Stimulated activated CD4-positive, alpha-beta T cell treated with anti-CD3 and anti-CD28 coated beads, Interleukin-15, amount 100 ng/mL, for 24 hours (primary cell): ENCODE measurements at places on chromosomes 7 and 10.
A peak's percentile ranks its signal among the peaks of the same experiment; 100 is the strongest.

GRCh38 chr10:101585841-101586240 lies 2.2 kb downstream of the POLL start:
- no peak for DNase-seq

GRCh38 chr7:50793120-50793946 lies 10.6 kb upstream of the GRB10 start:
- peak; percentile 46 for DNase-seq

GRCh38 chr10:111440501-111440900 lies 363.7 kb downstream of the ADRA2A start:
- DNase-seq = no peak

DNA sequence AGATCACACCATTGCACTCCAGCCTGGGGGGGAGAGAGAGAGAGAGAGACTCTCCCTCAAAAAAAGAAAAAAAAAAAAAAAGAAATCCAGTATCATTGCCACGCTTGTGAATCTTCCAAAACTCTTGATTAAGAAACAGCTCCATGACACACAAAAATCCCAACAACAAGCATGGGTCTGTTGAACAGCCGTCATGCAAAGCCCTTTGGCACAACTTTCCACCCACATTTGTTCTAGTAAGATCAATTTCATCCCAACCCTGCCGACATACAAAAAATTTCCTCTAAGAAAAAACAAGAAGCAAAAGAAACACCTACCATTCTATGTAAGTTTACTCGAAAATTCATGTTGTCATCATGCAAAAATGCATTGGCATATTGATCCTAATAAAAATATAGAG lies 62.8 kb downstream of the ARMH3 start:
- no peak for DNase-seq

DNA sequence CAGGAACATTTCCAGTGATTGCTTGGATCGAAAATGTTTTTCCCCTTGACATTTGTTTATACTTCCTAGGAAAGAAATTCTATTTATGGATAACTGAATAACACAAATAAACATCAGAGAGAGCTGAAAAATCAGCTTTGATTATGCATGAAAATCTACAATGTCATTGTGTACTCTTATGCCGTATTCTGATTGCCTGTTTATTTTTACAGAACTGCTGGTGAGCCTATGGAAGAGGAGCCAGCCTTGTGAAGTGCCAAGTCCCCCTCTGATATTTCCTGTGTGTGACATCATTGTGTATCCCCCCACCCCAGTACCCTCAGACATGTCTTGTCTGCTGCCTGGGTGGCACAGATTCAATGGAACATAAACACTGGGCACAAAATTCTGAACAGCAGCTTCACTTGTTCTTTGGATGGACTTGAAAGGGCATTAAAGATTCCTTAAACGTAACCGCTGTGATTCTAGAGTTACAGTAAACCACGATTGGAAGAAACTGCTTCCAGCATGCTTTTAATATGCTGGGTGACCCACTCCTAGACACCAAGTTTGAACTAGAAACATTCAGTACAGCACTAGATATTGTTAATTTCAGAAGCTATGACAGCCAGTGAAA lies 121.5 kb downstream of the TWIST1 start:
- no peak for DNase-seq

DNA sequence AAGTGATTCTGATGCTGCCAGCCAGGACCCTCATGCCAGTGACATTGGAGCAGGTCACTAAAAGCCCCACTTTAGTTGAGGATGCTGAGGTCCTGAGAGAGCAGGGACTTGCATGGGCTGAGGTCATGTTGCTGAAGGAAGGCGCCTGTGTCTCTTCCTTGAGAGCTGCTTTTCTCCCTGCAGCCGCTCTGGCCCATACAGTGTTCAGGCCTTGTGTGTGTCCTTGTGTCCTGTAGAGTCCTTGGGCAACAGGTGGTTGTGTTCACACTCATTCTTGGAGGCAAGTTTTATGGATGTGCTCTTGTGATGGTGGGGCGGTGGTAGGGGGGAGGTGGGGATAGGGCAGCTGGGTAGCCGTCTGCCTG lies 33.3 kb downstream of the TSPAN14 start:
- DNase-seq = no peak

GRCh38 chr10:100824886-100825285 lies 79.5 kb downstream of the PAX2 start:
- DNase-seq = no peak

- no peak for DNase-seq
Measured at GRCh38 chr7:132373879-132374278, 202.4 kb downstream of the PLXNA4 start.

- DNase-seq = no peak
Measured at GRCh38 chr10:48391994-48392393, 85.5 kb downstream of the MAPK8 start.

DNA sequence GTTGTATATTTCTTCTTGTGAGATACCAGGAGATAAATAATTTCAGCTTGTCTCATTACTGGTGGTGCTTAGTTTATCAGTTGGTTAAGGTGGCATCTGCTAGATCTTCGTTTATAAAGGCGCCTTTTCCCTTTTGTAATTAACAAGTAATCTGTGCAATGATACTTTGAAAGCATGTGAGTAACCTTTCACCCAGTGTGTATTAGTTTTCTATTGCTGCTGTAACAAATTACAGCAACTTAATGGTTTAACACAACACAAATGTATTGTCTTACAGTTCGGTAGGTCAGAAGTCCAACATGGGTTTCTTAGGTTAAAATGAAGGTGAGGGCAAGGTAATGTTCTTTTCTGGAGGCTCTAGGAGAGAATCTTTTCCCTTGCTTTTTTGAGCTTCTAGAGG lies 30.5 kb downstream of the KAT6B start:
- DNase-seq = no peak

DNA sequence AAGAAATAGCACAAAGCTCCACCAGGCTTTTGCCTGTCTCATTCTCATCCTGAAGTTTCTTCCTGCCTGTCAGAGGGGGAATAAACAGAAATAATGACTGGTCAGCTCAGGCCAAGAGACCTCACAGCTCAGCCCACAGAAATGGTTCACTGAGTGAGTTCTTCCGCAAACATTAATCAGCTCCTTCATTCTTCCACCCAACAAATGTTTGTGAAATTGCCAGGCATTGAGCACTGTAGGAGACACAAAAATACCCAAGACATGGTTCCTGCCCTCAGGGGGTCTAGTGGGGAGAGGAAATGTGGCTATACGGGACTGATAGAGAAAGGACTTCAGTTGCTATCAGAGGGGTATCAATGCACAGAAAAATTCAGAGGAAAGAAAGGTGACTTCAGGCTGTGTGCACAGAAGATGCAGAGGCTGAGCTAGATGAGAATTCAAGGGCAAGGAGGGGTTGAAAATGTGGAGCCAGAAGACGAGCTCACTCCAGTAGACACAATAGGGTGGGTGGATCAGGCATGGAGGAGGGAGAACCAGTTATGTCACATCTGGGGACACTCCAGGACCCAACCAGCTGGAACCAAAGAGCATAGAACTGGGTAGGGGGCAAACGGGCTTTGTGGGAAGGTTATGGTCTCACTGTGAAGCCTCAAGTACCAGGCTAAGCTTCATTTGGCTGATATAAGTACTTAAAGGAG lies 20.9 kb downstream of the MYOF start:
- DNase-seq = no peak

GRCh38 chr10:15601819-15602218 lies 117.9 kb downstream of the ITGA8 start:
- DNase-seq = no peak

DNA sequence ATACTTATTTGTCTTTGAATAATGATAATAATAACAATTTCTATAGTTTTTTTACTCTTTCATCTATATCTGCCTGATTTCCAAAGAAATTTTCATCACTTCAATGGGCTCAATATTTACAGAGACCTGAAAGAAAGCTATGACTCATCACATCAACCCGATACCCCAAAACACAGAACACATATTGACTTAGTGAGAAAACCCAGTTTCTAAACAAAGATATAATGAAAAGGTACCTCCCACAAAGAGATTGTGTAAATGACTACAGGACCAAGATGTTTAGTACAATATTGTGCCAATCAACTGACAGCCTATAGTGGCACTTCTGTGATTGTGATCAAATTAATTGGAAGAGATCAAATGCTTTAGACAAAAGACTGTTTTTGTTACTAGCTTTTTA lies 133.9 kb downstream of the PCDH15 start:
- no peak for DNase-seq

DNA sequence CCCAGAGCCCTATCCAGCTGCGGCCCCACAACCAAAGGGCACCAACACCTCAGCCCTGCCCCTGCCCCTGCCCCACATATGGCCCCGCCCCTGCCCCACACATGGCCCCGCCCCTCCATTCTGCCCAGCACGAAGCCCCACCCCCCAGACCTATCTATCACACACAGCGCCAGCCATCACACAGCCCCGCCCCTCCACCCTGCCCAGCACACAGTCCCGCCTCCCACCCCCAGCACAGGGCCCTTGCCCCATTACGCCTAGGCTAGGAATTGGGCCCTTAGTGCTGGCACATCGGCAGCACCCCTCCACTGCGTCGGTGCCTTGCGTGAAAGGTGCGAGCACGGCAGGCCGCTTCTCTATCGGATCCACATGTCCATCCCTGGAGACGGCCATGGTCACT lies 126.8 kb downstream of the MAD1L1 start:
- DNase-seq = peak; percentile 34

DNA sequence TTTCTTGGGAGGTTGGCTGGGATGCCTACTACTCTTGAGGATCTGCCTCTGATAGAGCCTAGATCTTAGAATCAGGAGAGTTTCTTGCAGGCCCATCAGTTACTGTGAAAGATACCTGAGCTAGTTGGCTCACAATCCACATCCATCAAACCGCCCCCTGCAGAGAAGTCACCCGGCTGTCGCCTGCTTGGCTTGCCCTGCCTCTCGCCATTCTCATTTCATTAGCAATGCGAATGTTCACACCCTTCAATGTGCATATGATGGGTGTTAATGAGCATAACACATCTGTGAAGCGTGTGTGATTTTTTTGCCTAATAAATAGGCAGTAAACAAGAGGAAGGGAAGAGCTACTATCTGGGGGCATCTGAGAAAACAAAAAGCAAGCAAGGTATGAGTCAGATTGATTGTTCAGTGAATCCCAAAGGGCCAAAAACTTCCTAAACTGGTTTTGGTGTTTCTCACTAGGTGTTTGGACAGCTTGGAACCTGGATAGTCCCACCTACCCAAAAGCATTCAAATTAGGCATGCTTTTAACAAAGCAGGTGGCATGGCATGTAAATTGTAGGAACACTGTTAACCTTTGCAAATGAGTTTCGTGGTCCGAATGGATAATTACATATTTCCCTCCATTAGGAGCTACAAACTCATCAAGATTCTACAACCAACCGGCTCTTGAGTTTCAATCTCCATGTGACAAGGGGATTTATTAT lies 272.3 kb upstream of the C7orf33 start:
- DNase-seq = no peak

DNA sequence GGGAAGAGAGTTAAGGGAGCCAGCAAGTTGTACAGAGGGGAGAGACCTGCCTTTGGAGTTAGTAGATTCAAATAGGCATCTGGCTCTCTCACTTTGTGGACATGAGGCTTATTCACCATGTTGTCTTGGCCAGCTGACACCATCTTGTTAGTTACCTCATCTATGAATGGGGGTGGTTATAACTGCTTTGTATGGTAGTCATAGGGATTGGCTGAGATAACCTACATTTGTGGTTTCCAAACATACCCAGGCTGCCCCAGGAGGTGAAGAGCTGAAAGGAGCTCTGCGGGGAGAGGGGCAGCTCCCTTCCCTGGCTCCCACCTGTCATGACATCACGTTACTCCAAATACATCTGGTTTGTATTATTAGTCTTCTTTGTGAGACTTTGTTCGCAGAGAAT lies 393.3 kb upstream of the AUTS2 start:
- no peak for DNase-seq

- no peak for DNase-seq
Measured at GRCh38 chr7:69864274-69864673, 266.0 kb downstream of the AUTS2 start.

DNA sequence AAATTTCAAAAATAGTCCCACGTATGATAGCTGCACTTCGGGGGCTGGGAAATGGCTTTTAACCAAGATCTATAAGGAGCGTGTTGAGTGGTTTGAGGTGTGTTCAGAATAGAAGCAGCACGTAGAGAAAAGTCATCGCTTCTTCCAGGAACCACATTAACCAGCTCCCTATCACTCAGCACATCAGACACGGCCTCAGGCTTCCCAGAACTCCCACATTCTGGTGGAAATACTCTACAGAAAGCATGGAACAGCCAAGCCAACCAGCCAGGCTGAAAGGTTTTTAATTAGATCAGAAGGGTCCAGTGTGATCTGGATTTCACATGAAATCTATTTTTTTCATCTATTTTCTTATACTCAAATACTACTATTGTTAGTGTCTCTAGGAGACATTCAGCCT lies 231.5 kb upstream of the NRP1 start:
- DNase-seq = no peak

DNA sequence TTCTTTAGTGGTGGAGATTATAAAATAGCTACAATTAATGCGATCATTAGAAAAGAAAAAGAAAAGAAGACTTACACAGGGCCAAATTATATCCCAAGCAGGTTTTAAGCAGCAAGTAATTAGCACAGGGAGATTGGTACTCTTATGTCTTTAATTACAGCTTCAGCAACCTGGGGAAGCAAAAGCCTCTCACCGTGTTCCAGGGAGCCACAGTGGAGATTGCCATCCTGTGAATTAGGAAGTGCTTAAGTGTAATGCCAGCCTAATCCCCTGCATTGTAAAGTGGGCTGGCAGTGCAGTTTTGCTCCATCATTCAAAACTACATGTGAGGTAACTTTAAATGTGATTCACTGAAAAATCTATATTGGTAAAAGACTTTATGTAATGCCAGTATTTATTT lies 533.5 kb upstream of the COBL start:
- DNase-seq = no peak

DNA sequence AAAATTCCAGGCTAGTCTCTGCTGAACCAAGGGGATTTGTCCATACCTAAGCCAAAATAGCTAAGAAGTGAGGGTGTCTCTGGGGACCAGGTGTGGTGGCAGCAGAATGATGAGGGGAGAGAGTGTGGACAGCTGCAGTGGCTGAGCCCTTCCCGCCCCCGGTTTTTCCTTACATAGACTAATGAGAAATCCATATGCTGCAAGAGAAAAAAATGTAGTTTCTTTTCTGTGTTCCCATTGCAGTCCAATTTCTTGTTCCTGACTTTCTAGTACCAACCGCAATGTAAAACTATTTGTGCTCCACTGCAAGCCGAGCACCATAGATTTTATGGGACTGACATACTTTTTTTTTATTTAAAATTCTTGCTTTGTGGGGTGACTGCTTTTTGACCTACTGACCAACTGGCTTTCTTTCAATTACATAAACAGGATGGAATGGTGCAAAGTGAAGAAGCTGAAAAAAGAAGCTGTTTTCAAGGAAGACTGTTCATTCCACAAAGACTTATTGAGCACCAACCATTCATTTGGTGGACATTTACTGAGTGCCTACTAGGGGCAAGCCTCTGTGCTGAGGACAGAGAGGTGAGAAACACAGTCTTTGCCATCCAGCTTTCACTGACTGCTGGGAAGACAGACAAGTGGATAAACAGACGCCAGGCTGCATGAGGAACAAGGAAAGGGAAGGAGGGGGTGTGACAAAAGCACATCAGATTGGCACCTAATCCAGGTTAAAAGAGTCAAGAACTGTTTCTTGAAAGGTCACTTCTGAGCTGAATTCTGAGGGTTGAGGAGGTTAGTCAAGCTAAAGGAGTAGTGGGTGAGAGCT lies 9.8 kb downstream of the CEP41 start:
- DNase-seq = no peak
